ENCODE measurements at places on chromosomes 11 and 22.

GRCh38 chr11:58977470-58977869 lies 38.2 kb downstream of the GLYATL1 start:
- DNase-seq = no peak

DNA sequence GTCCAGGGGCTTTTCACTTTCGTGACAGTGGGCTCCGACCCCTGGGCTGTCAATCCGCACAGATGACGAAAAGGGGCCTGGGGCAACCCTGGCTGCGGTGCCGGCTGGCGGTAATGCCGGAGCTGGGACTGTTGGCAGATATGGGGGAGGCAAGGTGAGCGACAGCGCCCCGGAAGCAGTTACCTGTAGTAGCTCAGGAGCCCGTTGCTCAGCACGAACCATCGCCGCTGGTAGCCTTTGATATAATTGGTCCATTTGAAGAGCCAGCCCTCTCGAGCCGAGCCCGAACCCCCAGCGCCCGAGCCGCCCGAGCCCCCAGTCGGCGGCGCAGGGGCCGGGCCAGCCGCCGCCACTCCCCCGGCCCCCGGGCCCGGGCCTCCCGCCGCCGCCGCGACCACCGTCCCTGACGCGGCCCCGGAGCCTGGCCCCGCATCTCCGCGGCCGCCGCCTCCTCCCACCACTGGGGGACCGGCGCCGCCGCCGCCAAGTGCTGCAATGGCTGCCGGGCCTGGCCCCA lies 396 bp downstream of the OSBP start:
- DNase-seq = no peak

- no peak for DNase-seq
These were observed 195.6 kb downstream of the GRIK4 start for GRCh38 chr11:120707098-120707497.

DNA sequence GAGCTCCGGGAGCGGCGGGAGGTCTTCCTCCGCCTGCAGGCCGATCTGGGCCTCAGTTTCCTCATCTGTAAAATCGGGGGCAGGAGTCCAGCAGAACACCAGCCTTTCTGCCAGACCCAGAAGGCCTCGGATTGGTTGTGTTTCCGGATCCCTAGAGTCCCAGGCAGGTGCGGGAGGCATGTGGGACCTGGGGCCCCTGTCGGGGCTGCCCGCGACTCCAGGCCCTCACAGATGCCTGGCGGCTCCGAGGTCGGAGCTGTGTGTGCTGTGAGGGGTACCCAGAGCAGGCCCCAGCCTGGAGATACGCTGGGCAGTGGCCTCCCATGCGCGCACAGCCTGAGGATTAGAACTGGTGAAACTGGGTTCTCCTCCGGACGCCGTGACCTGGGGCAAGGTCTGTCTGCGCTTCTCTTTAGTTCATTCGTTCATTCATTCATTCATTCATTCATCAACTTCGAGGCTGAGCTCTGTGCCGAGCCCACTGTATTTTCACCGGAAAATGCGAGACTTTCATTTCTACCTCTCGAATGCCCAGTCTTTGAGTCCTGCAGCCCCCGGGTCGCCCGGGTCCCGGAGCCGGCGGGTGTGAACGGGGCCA lies 24.6 kb downstream of the FLRT1 start:
- no peak for DNase-seq

GRCh38 chr11:98616098-98616655 lies 404.6 kb upstream of the CNTN5 start:
- no peak for DNase-seq

- peak; percentile 85 for DNase-seq
These were observed 340.1 kb downstream of the MN1 start for GRCh38 chr22:27461470-27461869.

- no peak for DNase-seq
These were observed 59.6 kb upstream of the PPARA start for GRCh38 chr22:46090631-46091201.

DNA sequence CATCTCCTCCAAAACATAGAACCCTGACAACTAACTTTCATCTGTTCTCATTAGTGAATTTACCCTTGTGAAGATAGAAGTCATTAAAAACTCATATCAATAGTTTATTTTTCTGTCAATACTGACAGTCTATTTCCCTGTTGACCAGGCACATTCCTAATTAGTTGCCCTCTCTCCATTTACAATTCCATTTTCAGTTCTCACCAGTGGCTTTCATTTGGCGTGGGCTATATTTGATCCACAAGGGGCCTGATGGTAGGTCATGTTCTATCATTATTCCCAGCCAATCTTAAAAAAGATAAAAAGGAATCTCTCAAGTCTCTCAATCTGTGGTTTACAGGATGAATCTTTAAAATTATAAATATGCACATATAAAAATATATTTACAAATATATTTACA lies 3.9 kb upstream of the AKIP1 start:
- no peak for DNase-seq

DNA sequence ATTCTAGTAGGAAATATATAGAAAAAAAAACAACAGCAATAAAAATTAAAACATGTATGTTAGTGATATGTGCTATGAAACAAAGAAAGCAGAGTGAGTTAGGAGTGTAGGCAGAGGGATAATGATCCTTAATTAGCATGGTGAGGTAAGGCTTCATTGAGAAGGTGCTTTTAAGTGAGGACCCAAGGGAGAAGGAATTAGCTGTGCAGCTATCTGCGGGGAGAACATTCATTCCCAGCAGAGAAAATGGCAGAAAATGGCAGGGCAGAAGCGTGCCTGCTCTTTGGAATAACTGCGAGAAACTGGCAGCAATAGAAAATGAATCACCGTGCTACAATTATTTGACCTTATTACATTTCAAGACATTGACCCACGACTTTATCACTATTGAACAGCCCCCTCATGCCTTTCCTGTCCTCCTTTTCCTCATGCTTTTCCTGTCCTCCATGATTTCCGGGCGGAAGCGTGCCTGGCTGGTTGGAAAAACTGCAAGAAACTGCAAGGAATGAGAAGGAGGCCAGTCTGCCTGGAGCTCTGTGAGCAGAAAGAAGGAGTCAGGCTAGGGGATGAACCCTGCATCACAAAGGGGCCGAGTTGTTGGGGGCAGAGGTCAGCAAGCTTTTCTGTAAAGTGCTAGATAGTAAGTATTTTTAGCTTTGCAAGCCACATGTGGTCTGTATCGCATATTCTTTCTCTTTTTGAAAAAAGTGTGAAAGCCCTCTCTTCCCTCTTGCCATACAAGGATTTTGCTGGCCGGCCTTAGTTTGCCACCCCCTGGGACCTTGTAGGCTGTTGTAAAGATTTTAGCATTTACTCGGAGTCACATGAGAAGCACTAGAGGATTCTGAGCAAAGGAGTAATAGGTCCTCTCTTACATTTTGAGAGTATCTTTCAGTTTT lies 37.1 kb upstream of the SWAP70 start:
- no peak for DNase-seq

DNA sequence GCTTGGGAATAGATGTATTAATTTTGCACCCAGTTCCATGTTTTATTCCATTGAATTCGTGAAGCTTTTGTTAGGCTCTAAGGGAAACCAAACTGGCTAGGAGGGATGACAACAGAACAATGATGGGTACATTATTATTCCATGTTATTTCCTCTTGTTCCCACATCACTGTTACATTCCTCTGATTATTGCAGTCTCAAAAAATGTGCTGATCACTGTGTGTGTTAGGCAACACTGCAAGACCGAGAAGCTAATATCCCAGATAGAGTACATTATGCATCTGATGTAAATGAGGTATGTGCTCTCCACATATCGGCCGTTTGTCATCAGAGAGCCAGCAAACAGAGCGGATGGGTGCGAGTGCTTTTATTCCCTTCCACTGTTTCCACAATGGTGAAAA lies 327.9 kb downstream of the SOX6 start:
- peak; percentile 5 for DNase-seq

- DNase-seq = no peak
These were observed 53.1 kb downstream of the ARRB1 start for GRCh38 chr11:75298191-75298975.

GRCh38 chr11:11524436-11525061 lies 97.3 kb downstream of the GALNT18 start:
- no peak for DNase-seq

- DNase-seq = no peak
These were observed 4.5 kb downstream of the CD81 start for GRCh38 chr11:2381494-2382128.

DNA sequence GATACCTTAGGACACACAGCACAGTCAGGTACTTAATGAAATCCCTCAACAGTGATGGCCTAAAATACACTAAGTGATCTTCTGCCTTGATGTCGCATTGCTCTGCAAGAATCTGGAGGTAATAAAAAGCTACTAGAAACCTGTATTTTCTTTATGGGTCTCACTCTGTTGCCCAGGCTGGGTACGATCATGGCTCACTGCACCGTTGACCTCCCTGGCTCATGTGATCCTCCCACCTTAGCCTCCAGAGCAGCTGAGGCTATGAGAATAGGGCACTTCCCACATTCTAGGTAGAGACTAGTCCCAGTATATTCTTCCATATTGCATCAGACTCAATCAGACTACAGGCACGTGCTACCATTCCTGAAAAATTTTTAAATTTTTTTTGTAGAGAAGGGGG lies 21.7 kb downstream of the VSIG10L2 start:
- no peak for DNase-seq

DNA sequence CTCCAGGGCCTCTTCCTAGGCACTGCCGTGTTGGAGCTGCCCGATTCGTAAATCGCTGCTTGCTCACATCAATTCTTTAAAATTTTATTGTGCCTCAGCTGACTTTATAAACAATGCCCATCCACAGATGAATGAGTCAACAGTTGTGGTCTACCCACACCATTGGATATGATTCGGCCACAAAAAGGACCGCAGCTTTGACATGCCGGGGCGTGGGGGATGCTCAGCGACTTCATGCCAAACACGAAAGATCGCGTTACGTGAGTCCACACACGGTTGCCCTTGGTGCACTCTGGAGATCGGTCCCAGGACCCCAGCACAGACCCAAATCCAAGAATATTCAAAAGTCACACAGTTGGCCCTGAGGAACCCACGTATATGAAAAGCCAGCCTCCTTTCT lies 195.7 kb downstream of the CTTN start:
- DNase-seq = no peak

GRCh38 chr22:22981670-22982571 lies 88.4 kb upstream of the GNAZ start:
- DNase-seq = no peak

- no peak for DNase-seq
These were observed 1.8 kb upstream of the PGA3 start for GRCh38 chr11:61201476-61201875.

DNA sequence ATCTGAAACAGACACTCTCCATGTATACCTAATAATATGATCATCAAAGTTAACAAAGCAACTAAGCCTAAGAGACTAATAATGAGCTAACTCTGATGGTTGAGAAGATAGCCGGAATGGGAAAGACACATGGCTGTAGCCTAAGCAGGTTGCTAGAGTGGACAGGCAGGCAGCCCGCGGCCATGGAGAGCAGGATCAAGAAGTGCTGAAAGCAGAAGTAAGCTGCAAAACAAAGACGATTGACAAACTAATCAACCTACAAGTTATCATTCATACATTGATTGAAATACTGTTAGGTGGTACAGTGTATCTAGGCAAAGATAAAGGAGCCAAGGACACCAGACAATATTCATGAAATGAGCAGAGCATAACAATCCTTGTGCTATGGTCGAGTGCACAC lies 29.3 kb downstream of the SLN start:
- DNase-seq = no peak

GRCh38 chr11:113668255-113668654 lies 37.9 kb downstream of the TMPRSS5 start:
- no peak for DNase-seq

- no peak for DNase-seq
These were observed 744.6 kb downstream of the FAM181B start for GRCh38 chr11:81989093-81989492.

GRCh38 chr11:128515826-128516778 lies 71.3 kb downstream of the ETS1 start:
- DNase-seq = no peak

- no peak for DNase-seq
These were observed 26.8 kb upstream of the RAG1 start for GRCh38 chr11:36540998-36541397.

DNA sequence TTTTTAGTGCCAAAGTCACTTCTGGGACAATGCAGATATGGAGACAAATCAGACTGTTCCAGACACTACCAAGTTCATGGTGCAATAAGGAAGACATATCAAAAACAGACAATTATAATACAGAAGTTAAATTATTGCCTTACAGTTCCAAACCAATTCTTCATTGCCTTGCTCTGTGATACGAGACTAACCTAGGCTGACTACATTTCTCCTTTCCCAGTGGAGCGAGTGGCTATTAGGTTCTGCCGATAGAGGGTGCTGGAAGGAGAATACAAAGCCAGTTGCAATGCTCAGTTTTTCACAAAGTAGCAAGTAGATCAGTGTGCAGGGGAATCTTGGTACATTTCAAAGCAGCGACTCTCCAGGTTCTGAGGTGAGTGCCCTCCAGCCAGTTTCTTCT lies 67.8 kb downstream of the FAM168A start:
- DNase-seq = no peak

GRCh38 chr22:45478108-45478771 lies 24.4 kb upstream of the FBLN1 start:
- peak; percentile 83 for DNase-seq

DNA sequence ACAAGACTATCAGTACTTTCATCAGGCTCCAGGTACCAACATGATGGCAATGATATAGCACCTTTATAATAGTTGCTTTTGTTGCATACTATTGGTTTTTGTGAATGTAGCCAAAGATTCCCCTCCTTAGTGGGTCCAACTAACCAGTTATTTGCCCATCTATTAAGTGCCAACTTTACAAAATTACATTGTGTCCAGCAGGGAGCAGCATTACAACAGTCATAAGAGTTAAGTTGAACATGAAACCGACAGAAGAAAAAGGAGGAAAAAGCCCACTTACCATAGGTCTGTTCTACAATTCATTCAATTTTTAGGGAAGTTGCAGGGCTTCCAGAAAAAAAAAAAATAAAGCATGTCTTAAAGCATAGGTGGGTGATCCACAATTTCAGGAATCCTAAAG lies 21.6 kb downstream of the IMMP1L start:
- no peak for DNase-seq

- DNase-seq = no peak
These were observed 331.6 kb upstream of the ANO5 start for GRCh38 chr11:21861314-21861713.

DNA sequence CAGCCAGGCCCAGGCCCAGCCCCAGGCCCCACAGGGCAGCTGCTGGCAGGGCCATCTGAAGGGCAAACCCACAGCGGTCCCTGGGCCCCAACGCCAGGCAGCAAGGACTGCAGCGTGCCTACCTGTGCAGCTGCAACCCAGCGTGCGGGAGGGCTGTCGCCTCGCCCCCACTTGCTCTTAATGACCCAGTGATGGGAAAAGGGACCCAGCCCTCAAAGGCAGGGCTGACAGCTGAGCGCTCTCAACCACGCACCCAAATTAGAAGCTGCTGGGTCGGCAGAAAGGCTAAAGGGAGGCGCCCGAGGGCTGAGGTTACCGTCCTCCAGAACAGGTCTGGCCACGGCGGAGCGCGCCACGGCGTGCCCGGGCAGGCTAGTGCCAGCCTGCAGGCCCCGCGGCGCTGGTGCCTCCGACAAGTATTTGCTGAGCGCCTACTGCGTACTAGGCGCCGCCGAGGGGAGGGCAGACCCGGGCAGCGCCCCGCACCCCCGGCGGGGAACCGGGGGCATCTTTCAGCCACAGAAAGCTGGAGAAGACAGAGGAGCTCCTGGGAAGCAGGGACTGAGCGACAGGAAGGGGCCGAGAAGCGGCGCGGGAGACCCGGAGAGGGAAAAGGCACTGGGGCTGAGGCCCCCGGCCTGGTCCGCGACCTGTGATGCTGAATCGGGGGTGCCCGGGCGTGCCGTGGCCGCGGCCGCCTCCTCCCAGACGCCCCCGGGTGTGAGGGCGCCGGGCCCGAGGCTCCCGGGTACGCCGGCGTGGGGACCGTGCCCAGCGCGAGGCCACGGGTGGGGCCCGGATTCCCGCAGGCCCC lies 773 bp downstream of the HRAS start:
- no peak for DNase-seq
